ENCODE measurements at places on chromosomes 11 and 22.

DNA sequence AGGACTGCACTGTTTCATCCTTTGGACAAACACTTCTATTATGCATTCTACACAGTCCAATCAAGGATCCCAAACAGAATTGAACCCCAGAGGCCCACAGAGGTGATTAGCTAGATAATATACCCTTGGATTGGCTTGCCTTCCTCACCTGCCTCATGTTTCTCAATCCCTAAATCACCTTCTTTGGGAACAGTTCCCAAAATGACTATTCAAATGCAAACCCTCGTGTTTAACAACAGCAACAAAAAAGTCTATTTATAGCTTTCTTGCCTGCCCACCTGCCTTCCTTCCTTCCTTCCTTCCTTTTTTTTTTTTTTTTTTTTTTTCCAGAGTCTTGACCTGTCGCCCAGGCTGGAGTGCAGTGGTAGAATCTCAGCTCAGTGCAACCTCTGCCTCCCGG lies 180.0 kb downstream of the CNTN5 start:
- DNase-seq, result no peak

GRCh38 chr11:10657308-10658271 lies 36.0 kb downstream of the IRAG1 start:
- DNase-seq, result no peak

- no peak for DNase-seq
Measured at GRCh38 chr11:116631201-116631600, 141.6 kb downstream of the BUD13 start.

GRCh38 chr11:88297421-88297820 lies 40.1 kb downstream of the CTSC start:
- no peak for DNase-seq

DNA sequence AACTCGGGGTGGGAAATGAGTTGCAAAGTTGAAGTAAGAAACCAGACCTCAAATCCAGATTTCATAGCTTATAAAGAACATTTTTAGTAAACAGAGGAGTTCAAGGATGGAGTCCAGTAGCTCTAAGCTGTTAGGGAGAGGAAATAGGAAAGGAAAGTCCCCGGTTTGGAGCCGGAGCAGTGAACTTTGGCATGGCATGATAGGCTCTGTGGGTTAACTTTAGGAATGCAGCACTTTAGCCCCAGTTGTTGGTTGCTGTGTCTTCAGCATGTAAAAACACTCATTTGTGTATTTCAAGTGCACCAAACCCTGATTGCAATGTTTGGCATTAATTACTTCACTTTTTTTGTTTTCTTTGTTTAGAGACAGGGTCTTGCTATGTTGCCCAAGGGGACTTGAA lies 8.6 kb upstream of the PIK3IP1 start:
- DNase-seq, result no peak

- DNase-seq, result no peak
Measured at GRCh38 chr11:116169776-116170175, 603.0 kb downstream of the BUD13 start.

GRCh38 chr22:33593818-33594217 lies 326.5 kb downstream of the LARGE1 start:
- no peak for DNase-seq

- no peak for DNase-seq
Measured at GRCh38 chr11:8786933-8787332, 104.3 kb downstream of the RPL27A start.

DNA sequence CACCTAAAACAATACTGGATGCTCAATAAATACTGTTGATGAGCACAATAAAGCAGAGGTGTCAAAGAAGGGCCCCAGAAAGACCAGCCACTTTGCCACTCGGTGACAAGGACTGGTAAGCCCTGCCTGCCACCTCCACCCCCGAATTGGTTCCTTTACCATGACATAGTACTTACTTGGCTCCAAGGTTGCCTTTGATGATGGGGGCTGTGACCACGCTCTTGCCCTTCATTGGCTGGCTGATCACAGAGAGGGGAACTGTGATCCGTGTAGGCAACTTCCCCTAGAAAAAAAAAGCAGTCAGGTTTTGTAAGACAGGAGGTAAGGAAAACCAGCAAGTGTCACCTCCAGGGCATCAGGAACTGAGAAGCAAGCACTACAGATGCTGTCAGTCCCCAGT lies 29.7 kb downstream of the NFRKB start:
- no peak for DNase-seq

DNA sequence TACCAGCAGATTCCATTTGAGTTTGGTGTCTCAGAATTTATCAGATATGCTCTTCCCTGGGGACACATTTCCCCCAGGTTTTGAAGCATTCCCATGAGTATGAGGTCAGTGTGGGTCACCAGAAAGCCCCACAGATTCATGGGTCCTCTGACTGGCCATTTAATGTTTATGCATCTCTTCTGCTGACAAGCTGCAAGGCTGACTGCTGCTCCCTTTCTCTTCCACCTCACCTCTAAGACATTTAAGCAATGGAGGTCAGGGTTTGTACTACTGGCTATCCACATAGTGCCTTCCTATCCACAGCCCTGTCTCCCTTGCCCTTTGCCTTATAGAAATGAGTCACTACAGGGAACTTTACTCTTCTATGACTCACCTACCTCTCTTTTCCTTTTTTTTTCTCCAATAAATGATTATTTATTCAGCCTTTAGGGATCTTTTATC lies 106.0 kb upstream of the TIMP3 start:
- no peak for DNase-seq
